ENCODE measurements at places on chromosomes 1 and 21.
A peak's percentile ranks its signal among the peaks of the same experiment; 100 is the strongest.

- DNase-seq = no peak
These were observed 5.3 kb downstream of the ATP8B2 start for GRCh38 chr1:154330669-154331068.

GRCh38 chr1:191912517-191912916 is 245.7 kb upstream of the RGS18 start:
- no peak for DNase-seq

DNA sequence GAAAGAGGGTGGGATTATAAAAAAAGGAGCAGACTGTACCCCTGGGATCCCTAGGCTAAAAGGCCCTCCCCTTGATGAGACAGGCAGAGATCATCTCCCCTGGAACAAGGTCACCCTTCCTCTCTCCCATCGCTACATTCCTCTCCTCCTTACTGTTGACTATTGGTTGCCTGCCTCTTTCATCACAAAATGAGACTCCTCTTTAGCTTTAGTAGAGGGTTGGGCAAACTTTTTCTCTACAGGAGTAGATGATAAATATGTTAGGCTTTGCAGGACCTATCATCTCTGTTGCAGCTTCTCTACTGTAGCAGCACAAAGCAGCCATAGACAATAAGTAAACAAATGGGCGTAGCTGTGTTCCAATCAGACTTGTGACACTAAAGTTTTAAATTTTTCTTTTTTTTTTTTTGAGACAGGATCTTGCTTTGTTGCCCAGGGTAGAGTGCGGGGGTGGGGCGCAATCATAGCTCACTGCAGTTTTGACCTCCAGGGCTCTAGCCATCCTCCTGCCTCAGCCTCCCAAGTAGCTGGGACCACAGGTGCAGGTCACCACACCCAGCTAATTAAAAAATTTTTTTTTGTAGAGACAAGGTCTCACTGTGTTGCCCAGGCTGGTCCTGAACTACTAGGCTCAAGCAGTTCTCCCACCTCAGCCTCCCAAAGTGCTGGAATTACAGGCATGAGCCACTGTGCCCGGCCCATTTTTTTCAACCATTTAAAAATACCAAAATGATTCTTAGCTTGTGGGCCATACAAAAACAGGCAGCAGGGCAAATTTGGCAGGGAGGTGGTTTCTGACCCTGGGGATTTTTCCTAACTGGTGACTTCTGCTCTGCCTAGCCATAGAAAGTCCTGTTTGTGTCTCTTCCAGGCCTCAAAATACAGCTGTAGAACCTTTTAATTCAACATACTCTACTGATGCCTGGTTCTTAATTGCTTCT is 15.1 kb downstream of the MCL1 start:
- peak; percentile 68 for DNase-seq

- no peak for DNase-seq
These were observed 40.6 kb upstream of the CD46 start for GRCh38 chr1:207711285-207711684.

DNA sequence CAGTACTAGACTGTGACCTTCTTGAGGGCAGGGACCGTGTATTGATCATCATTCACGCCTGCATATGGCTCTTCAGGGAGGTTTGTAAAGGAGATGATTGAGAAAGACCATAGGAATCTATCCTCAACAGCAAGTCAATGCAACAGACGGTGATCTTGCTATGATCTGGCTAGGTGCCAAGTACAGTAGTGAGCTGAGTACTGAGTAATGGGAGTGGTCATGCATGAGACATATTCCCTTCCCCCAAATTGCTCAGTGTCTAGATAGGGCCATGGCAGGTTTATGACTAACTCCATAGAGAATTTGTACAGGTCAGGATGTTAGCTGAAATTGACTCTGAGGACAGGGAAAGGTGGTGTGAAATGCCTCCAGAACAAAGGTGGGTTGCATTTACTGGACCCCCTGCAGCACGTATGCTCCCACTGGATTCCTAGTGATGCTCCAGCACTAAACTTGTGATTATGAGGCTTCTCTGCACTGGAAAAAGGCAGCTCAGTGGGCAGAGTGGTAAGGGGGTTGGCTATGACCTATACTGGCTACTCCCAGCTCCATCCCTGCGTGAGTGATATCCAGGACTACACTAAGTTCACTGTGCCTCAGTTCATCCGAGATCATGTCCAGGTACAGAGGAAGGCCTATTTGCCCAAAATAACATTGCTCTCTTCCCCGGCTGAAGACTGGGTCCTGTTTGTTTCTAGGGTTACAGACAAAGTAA is 37.2 kb downstream of the KCNJ6 start:
- peak; percentile 95 for DNase-seq

All from fibroblast of upper back skin (primary cell).